Sciatic nerve (tissue), 2 donors: ENCODE measurements at places on chromosomes 5 and 9. TPM values are rescaled to one million over a fixed set of nuclear protein-coding genes. Genes with fewer than 3 reads are reported as not detected.

KLHL3 gene
- 32.8 TPM for total RNA-seq

C5orf58 gene
- not detected for total RNA-seq

TEK gene
- 20.5 TPM for total RNA-seq

- no peak for DNase-seq
Measured at GRCh38 chr5:53882676-53883031, 322.2 kb downstream of the NDUFS4 start.

DNA sequence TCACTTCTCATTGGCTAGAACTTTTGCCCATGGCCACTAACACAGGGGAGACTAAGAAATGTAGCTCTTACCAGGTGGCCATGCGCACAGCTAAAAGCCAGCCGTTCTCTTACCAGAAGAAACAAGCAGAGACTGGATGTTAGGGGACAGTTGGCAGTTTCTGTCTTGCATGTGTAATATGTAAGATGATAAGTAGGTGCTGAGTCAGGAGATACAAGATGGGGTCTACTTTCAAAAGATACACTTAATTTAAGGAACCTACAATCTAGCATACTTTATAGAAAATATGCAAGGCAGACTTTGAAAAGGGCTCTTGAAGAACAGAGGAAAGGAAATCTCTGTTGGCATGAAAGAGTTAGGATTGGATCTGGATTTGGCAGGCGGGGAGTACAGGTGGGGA, 244.5 kb downstream of the ZSWIM6 start:
- no peak for DNase-seq

GRCh38 chr5:73266925-73267765, 94.2 kb downstream of the TMEM174 start:
- DNase-seq: no peak

PCDH1 gene
- 36.4 TPM for total RNA-seq

GRCh38 chr5:162288647-162289296, 221.2 kb downstream of the GABRG2 start:
- DNase-seq: no peak

IL5 gene
- not detected for total RNA-seq

- no peak for DNase-seq
Measured at GRCh38 chr9:5976674-5977397, 38.6 kb downstream of the RANBP6 start.

- DNase-seq: no peak
Measured at GRCh38 chr5:120082316-120083068, 381.6 kb upstream of the PRR16 start.

FCHSD1 gene
- 33.0 TPM for total RNA-seq

DNA sequence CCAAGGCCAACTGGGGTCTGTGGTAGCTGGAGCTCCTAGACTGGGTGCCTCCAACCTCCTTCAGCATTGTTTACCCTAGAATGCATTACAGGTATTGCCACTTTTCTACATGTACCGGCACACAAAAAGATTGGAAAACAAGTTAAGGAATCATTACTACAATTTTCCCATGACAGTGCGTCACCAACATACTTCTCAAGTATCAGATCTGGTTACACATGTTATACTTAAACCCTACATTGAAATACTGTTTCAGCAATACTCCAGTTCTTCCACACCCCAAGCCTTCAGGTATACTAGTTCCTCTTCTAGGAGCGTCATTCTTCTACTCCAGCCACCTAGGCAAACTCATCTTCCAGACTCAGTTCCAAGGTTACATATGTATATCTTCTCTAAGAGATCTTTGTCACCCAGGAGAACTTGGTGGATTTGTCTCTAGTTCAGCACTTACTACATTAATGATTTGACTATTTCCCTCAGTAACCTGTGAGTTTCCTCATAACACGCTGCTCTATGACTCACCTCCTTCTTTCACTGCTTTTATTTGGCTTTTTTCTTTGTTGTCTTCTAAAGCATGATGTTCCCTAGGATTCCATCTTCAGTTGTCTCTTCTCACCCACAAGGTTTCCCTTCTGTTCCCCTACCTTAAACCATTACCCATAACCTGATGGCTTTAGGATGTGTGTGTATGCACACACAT, 217.0 kb downstream of the AP3B1 start:
- no peak for DNase-seq

GRCh38 chr5:1180841-1181271, 20.5 kb upstream of the SLC6A19 start:
- no peak for DNase-seq

DNA sequence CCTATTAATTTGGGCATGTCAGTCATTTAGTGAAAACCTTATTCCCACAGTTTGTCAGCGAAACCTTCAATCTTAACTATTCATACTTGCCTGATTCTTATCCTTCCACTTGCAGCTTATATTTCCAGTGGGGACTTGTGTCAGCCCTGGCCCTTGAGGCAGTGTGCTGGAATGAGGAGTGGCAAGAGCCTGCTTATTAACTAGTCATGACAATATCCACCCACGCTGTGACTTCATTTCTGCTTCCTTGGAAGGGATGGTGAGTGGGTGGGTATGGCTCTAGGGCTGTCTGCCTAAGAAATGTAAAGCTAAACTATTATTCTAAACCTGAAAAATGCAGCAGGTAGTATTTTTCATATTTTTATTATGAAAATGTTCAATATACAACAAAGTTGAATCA, 34.0 kb upstream of the LURAP1L start:
- DNase-seq: no peak

TAF1L gene
- not detected for total RNA-seq

DNA sequence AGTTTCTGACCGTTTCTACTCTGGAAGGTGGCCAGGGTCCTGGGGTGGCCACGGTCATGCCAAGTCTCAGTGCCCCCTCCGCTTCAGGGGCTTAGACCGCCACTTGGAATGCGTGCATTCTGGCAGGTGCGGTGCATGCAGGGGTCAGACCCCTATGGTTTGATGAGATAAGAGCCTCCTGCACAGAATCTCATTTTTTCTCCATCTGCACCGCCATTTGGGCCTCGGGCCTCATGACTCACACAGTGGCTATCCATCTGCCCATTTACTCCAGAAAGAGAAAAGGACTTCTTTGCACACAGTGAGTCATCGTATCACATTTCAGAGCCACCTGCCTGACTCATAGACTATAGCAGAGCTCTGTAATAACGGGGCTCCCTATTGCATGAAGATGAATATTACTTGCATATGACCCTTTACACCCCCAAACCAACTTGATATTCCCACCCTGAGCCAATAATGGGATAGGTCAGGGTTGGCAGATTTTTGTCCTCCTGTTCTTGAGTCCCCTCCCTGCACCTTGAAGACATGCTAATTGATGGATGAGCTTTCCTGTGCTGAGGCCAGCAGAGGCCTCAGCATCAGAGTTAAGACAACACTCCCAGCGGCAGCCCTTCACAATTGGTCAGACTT, 157.4 kb downstream of the NR3C1 start:
- no peak for DNase-seq

GRCh38 chr9:112670991-112671625, 46.8 kb downstream of the INIP start:
- no peak for DNase-seq

DNA sequence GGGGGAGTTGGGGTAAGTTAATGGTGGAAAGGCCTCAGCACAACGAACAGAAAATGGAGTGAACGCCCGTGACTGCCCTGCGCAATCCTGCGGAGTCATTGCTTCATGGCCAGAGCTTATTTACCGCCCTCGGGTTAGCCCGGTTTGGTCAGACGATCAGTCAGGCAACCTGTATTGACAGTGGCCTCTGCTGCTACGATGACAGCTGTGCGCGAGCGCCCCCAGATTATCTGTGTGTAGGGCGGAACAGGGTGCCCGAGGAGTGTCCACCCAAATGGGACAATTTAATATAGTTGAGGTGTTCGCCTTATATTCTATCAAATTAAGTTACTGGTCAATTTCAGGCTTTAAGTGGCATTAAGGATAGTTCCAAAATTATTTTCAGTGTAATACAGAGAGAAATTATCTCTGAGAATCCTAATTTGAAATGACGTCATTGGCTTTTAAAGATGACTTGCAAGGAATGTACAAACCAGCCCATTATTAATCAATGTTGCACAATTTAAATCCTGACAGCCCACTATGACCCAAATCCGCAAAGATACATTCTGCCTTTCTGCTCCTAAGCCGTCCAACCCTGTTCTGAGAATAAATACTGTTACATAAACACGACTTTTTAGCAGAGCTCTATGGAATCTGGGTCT, 879 bp upstream of the UBQLN1 start:
- DNase-seq: peak; percentile 82
